ENCODE measurements at places on chromosomes 16 and 17.

- no peak for DNase-seq
Measured at GRCh38 chr17:63842173-63842539, 329 bp downstream of the SMARCD2 start.

- DNase-seq: peak; percentile 95
Measured at GRCh38 chr17:63516910-63517824, 6.0 kb upstream of the KCNH6 start.

DNA sequence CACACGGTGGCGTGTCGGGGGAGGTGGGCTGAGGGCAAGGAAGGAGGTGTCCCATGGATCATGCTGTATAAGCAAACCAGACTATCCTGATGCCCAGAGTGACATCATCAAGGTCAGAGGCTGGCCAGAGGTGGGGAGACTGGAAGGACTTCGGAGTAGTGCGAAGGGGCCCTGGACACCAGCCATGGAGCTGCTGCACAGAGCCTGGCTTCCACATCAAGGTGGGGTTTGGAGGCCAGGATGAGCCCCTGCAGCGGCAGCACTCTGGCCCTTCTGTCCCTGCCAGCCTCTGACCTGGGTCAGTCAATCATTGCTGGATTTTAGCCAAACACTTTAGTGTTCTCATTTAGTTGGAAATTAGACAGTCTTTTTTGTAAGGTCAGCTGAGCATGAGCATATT is 34.8 kb downstream of the MED13 start:
- DNase-seq: no peak

- no peak for DNase-seq
Measured at GRCh38 chr17:77808686-77809425, 149.6 kb upstream of the TNRC6C start.

GRCh38 chr17:51351890-51352289 is 91.5 kb downstream of the UTP18 start:
- DNase-seq: no peak

GRCh38 chr17:70775679-70776078 is 606.3 kb downstream of the KCNJ2 start:
- DNase-seq: no peak

DNA sequence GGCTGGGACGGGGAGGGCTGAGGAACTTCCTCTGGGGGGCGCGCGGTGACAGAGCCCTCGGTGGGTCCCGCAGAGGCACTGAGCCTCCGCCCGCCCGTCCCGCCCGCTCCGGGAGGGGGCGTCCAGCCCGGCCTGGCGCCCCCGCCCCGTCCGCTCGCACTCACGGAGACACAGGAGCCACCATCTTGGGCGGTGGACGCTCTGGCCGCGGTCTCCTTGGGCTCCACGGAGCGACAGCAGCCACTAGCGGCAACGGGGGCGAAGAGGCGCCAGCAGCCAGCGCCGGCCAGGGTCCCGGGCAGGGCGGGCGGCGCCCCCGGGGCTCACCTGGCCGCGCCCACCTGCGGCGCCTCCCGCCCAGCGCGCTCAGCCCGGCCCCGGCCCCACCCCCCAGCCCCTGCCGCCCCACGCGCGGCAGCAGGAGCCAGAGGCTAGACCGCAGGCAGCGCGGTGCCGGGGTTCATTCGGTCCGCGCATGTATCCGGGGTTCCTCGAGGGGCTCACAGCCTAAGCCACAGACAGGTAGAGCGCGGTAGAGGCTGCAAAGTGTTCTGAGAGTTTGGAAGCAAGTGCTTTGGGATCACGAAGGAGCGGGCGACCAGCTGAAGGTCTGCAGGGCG is at the start of gene C17orf113:
Gene C17orf113, minus strand, starts transcription at position 209 of the 620 bp plus-strand sequence. CDS start 7,225 bp downstream, outside the sequence.
- no peak for DNase-seq

- peak; percentile 67 for DNase-seq
Measured at GRCh38 chr16:4846503-4846900, 586 bp downstream of the GLYR1 start.

- no peak for DNase-seq
Measured at GRCh38 chr16:66199189-66199588, 167.3 kb upstream of the CDH5 start.

DNA sequence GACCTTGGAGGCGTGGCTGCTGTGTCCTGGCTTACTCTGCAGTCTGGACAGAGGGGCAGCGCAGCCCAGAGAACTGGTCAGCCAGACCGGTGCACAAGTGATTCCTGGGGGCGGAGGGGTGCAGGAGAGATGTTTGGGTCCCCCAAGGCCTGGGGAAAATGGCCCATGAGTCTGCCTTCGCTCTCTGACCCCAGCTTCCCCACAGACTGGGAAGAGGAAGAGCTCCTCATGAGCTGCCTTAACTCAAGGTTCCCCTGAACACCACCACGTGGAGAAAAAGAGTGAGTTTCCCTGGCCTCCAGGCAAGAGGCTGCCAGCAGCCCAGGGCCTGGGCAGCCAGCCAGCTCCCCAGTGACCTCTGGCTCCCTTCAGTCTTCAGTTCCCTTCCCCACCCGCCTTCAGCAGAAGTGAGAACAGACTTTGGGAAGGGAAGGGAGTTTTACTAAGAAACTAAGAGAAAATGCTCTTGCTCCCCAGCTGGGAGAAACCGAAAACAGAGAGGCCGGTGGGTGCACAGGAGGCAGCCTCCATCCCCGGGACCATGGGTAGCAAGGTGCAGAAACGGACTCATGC is 2.0 kb upstream of the C17orf99 start:
- DNase-seq: peak; percentile 80

DNA sequence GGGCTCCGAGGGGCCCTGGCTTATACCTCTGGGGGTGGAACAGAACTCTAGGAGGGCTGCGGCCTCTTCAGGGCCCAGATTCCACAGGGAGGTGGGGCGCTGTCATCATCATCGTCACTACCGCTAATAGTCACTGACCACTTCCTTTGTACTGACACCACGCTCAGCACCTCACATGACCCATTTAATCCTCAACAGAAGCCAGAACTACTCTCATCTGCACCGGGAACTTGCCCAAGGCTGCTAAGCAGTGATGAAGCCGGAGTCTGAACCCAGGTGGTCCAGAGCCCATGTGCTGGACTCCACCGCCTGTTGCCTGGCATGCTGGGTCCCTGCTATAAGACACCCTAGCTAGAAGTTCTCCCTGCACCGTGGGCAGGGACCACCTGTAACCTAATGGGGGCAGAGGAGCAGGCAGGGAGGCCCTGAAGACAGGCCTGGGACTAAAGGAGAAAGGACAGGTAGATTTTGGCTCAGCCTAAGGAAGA is 12.0 kb downstream of the UNC13D start:
- peak; percentile 28 for DNase-seq

GRCh38 chr16:75197522-75198134 is 9.3 kb downstream of the CTRB2 start:
- DNase-seq: no peak

GRCh38 chr16:63938661-63939060 is 1183.2 kb downstream of the CDH11 start:
- no peak for DNase-seq

DNA sequence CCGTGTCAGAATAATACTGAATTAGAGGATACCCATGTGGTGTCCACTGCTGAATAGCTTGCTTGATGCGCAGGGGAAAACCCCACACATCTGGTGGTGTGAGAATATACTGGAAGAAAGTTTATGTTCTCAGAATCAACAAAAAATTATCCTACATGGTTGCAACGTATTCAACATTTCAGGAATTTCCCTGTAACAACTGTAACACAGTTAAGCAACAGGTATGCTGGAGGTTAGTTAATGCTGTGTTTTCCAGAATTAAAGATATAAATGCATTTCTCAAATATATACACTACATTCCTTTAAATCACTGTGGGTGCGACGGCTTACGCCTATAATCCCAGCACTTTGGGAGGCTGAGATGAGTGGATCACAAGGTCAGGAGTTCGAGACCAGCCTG is 5.4 kb downstream of the CNOT1 start:
- DNase-seq: no peak

GRCh38 chr16:68369697-68370580 is 59.1 kb downstream of the PRMT7 start:
- DNase-seq: no peak

GRCh38 chr16:81280393-81280792 is 34.4 kb upstream of the GAN start:
- DNase-seq: no peak

DNA sequence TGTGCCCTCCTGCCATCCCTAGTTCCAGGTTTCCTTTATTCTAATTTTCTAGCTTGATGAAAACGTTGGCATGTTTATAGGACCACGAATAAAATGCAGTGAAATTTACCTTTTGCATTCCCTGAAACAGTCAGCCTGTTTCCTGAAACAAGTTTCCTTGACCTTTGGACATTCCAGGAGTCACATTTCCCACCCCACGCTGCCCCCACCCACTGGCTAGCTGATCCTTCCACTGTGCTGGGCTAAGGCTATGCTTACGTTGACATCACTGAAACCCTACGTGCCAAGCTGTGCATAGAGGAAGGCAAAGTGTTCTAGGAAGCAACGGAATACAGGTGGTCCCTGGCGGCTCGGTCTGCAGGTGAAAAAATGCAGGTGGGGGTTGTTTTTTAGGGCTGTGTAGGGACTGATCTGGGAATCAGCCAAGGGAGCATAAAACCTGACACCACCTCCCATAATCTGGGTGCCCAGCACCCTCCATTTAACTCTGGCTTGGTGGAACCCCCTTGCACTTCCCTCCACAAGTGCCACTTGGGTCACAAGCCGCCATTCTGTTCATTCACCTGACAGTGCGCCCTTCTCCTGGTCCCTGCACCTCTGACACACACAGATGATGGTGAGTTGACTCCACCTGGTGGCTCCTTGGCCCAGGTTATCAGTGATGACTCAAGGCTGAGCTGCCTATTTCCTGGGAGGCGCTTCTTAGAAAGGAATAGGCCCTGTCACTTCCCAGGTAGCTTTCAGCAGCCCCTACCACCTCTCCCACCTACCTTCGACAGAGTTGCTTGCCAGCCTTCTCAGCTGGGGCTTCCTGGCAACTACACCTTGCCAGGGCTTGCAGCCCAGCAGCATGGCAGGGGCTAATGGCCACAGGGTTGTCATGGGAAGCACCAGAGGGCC is 83.7 kb downstream of the N4BP1 start:
- peak; percentile 53 for DNase-seq

- no peak for DNase-seq
Measured at GRCh38 chr17:14211801-14212200, 24.9 kb downstream of the CDRT15 start.

DNA sequence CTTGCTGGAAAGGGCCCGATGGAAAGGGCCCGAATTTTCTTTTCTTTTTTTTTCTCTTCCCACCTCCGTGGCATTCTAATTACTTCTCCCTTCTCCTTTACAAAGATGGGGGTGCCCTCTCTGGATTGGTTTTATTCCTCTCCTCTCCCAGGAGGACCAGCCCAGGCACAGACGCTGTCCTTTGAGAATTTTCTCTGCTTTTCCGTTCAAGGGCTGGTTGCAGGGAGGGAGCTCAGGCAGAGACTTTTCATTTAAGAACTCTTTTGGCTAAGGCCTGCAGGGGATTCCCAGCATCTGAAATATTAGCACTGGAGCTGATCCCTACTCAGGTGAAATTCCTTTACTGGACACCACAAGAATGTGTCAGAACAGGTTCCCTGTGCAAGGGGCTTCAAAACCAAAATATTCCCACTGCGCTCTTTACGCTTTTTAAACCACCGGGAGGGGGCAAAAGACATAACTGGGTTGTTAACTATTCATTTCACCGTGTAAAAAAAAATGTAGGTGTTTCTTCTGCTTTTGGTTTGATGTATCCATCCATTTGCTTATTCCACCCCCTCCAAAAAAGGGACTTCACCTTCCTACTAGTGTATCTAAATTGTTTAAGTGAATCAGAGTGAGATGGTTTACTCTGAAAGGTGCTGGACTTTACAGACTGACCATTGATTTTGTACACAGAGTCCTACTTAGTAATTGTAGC is 1.4 kb downstream of the NFAT5 start:
- DNase-seq: peak; percentile 62

GRCh38 chr17:61908292-61909037 is 19.3 kb downstream of the INTS2 start:
- DNase-seq: no peak

DNA sequence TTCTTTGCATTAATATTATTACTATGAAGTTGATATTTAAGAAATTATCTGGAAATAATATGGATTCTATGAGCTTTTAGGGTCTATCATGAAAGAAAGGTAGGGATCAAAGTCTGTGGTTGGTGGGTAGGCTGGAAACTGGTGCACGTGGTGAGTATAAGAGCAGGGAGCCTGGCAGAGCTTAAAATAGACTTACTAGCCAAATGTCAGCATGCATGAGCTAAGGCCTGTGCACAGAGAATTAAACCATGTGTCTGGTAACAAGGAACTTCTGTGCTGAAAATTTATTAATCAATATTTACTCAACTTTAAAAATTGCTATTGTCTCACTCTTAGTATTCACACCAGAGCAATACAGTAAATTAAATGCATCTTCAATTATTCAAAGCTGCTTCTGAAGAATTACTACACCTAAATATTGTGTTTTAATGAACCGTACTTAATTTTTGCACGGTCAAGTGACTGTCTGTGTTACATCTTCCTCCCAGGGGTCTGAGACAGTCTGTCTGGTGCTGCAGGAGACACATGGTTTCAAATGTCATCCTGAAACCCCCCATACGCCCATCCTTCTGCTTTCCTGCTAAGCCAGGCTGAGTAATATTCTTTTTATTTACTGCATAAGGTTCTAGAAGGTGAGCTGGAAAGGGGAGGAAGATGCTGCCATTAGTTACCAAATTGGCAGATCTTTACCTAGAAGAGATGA is 161.0 kb upstream of the NLRP1 start:
- no peak for DNase-seq

GRCh38 chr16:71440669-71441347 is 1.0 kb downstream of the TLE7 start:
- no peak for DNase-seq

DNA sequence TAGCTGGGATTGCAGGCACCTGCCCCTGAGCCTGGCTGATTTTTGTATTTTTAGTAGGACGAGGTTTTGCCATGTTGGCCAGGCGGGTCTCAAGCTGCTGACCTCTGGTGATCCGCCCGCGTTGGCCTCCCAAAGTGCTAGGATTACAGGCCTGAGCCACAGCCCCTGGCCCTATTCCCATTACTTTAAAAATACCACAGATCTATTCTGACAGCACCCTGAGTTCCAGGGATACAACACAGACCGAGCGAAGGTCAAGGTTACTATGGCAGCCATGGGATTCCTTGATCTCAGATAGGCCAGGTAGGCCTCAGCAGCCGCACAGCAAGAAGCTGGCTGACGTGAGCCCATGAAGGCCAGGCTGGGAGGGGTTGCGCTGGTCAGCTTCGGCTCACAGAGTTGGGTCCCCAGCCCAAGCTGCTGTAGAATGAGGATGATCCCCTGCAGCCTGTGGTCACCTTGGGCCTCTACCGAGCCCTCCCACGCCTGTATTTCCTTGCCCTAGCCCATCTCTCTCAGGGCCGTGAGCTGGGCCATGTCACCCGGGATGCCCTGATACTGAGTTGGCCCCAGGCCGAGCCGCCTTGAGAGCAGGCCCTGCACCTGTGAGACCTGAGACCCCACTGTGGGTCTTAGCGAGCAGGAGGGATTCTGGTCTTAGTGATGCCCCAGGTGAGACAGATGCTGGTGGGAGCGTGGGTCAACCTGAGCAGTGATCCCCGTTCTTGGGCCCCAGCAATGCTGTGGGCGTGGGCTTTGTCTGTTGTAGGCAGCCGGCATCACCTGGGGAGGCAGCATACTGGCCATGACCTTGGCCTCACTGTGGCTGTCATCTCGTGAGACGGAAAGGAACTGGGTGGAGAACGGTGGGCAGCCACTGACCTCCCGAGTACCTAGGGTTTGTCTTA is 16.9 kb upstream of the RNF213 start:
- DNase-seq: no peak

- DNase-seq: no peak
Measured at GRCh38 chr17:46053911-46054534, 55.0 kb downstream of the STH start.
